ENCODE measurements at places on chromosomes 12 and 14. TPM values are rescaled to one million over a fixed set of nuclear protein-coding genes. Genes with fewer than 3 reads are reported as not detected.

The KERA gene
- not detected for total RNA-seq

The MIP gene
- not detected for total RNA-seq

The FZD10 gene
- not detected for total RNA-seq

The PHLDA1 gene
- total RNA-seq: 38.3 TPM

The PIK3C2G gene
- total RNA-seq: 1.4 TPM

The ZNF26 gene
- 20.6 TPM for total RNA-seq

The DHRS2 gene
- total RNA-seq: 1.3 TPM

The ANAPC5 gene
- total RNA-seq: 93.6 TPM

The SIX6 gene
- total RNA-seq: not detected

The LMO3 gene
- not detected for total RNA-seq

The TPPP2 gene
- total RNA-seq: not detected

The MYH6 gene
- not detected for total RNA-seq

- peak; percentile 94 for DNase-seq
- H3K27me3 ChIP-seq: no peaks in the 10 kb centered on the region
- H3K36me3 ChIP-seq: no peaks in the 10 kb centered on the region
- peaks cover 92% of the 10 kb centered on the region for H3K4me1 ChIP-seq
- peak overlapping the region; percentile 56 for H3K4me3 ChIP-seq
These were observed 5.4 kb upstream of the IRF2BPL start for GRCh38 chr14:77033622-77034589.

DNA sequence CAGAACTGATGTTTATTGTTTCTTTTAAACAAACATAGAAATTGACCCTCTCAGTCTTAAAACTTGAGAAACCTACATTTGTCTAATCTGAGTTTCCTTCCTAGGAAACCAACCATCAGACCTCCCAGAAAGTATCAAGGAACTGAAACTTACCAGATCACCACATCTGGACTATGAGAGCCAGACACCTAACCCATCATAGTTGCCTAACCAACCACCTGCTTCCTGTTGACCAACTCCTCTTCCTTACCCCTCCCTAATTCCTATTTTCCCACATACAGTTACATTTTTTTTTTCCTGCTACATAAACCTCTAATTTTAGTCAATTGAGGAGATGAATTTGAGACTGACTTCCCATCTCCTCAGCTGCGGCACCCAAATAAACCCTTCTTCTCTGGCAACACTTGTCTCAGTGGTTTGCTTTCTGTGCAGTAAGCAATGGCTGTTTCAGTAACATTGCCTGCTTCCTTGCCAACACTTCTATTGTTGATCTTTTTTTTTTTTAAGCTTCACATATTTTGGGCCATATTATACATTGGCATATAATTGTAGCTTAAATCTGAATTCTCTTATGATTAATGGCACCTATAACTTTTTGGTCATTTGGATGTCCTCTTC lies 34.3 kb downstream of the KLRD1 start:
- no peak overlapping the region for H3K27ac ChIP-seq
- DNase-seq: no peak
- H3K36me3 ChIP-seq: no peaks in the 10 kb centered on the region
- no peak overlapping the region for H3K4me3 ChIP-seq
- no peaks in the 10 kb centered on the region for H3K27me3 ChIP-seq
- H3K4me1 ChIP-seq: 0 out of 2 replicates have a peak, but pooled peaks cover 14% of the 10 kb centered on the region

DNA sequence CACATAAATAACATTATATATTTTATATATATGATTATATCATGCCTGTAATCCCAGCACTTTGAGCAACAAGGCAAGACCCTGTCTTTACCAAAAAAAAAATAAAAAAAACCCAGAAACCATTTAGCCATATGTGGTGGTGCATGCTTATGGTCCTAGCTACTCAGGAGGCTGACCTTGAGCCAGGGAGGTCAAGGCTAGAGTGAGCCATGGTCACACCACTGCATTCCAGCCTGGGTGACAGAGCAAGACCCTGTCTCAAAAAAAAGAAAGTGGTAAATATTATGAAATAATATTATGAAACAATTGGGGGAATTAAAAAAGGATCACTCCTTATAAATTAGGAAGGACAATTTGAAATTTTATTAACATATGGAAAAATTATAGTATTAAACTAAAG lies 16.0 kb downstream of the RAD51B start:
- DNase-seq: no peak
- H3K36me3 ChIP-seq: 0 out of 2 replicates have a peak, but pooled peaks cover 3% of the 10 kb centered on the region
- H3K27ac ChIP-seq: no peak overlapping the region
- H3K27me3 ChIP-seq: no peaks in the 10 kb centered on the region
- H3K4me1 ChIP-seq: no peaks in the 10 kb centered on the region

DNA sequence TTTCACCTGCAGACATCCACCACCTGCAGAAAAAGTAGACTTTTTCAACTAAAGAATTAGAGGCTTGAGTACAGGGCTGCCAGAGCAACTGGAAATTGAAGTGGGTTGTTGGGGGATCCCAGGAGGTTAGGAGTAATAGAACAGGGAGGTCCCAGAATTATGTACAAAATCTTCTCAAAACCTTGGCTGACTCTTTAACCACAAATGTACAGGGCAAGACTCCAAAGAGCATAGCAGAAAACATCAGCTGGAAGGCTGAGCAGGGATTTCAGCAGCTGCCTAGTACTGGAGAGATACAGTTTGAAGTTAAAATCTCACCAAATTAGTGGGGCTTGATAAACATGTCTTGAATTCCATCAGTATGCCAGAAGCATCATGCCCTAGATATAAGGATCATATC lies 191.6 kb downstream of the CRADD start:
- H3K27me3 ChIP-seq: no peaks in the 10 kb centered on the region
- DNase-seq: no peak
- no peaks in the 10 kb centered on the region for H3K36me3 ChIP-seq
- H3K4me3 ChIP-seq: no peak overlapping the region
- H3K4me1 ChIP-seq: no peaks in the 10 kb centered on the region

GRCh38 chr14:35429951-35430350 lies 25.4 kb upstream of the NFKBIA start:
- no peak overlapping the region for H3K4me3 ChIP-seq
- H3K27me3 ChIP-seq: no peaks in the 10 kb centered on the region
- DNase-seq: no peak
- H3K27ac ChIP-seq: no peak overlapping the region
- H3K4me1 ChIP-seq: no peaks in the 10 kb centered on the region
- no peaks in the 10 kb centered on the region for H3K36me3 ChIP-seq

- H3K27me3 ChIP-seq: no peaks in the 10 kb centered on the region
- peaks cover 74% of the 10 kb centered on the region for H3K4me1 ChIP-seq
- DNase-seq: no peak
- peak overlapping the region; percentile 89 for H3K27ac ChIP-seq
These were observed 20.0 kb upstream of the FLVCR2 start for GRCh38 chr14:75558440-75558839.

DNA sequence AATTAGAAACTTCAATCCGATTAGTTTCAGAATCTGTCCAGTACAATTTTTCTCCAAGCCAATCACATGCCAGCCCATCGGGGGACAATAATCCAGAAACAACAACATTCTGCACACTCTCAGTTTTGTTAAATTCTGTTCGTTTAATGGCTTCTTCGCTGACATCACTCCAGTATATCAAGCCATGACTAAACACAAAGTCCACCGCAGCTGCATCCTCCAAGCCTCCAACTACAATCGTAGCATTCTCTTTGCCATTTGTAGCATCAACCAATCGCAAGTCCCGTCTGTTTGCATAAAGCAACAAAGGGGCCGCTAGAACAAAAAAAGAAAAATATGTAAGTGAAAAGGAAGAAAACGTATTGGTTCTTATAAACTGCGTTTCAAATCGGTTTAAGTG lies 22.5 kb downstream of the LRP6 start:
- no peaks in the 10 kb centered on the region for H3K4me1 ChIP-seq
- no peaks in the 10 kb centered on the region for H3K36me3 ChIP-seq
- H3K4me3 ChIP-seq: no peak overlapping the region
- DNase-seq: no peak
- no peak overlapping the region for H3K27ac ChIP-seq
- no peaks in the 10 kb centered on the region for H3K27me3 ChIP-seq

DNA sequence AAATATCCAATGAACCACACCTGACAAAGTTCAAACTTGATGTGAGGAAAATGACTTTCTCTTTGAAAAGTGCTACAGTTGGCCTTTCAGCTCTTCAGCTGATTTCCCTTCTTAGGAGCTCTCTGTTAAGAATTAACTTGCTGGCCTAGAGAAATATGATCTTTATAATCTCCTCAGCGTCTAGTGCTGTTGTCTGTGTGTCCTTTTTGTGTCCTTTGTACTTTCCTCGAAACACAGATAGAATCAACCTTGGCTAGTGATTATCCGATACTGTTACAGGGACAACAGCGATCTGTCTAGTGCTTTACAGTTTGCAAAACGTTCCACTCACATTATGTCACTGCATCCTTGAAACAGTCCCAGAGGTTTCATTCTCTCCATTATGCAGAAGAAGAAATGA lies 162.8 kb upstream of the RMST start:
- no peak for DNase-seq
- H3K27ac ChIP-seq: no peak overlapping the region
- H3K36me3 ChIP-seq: no peaks in the 10 kb centered on the region
- no peaks in the 10 kb centered on the region for H3K4me1 ChIP-seq
- no peaks in the 10 kb centered on the region for H3K27me3 ChIP-seq
- H3K4me3 ChIP-seq: no peak overlapping the region

DNA sequence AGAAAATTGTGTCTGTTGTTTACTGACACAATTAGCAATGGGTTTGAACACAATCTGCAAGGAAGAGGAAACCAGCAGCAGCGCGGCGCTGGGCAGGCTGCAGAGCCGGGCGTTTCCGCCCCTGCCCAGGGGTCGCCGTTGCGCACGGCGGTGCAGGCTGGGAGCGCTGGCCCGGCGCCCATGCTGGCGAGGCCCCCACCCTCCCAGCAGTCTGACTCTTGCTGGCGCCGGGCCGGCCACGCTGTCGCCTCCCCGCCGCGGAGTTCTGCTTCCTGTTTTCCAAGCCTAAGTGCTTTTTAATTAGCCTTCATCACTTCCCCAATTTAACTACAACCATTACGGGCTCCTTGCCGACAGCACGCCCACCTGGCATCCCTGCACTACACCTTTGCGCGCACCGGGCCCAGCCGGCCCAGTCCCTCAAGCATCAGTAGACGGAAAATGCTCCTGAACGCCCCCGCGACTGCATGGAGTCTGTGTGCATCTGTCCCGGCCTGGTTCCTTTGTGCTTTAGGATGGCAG lies 212.1 kb downstream of the GXYLT1 start:
- DNase-seq: no peak
- no peaks in the 10 kb centered on the region for H3K27me3 ChIP-seq
- peak overlapping the region; percentile 5 for H3K4me3 ChIP-seq

GRCh38 chr14:69841656-69842055 lies 37.6 kb upstream of the SMOC1 start:
- no peak overlapping the region for H3K27ac ChIP-seq
- no peaks in the 10 kb centered on the region for H3K4me1 ChIP-seq
- DNase-seq: no peak

GRCh38 chr12:93776581-93777018 lies 99.4 kb downstream of the CRADD start:
- no peak overlapping the region for H3K4me3 ChIP-seq
- no peak overlapping the region for H3K27ac ChIP-seq
- H3K4me1 ChIP-seq: no peaks in the 10 kb centered on the region
- H3K36me3 ChIP-seq: no peaks in the 10 kb centered on the region
- no peak for DNase-seq

GRCh38 chr14:41636492-41637392 lies 30.1 kb downstream of the LRFN5 start:
- no peaks in the 10 kb centered on the region for H3K27me3 ChIP-seq
- no peaks in the 10 kb centered on the region for H3K36me3 ChIP-seq
- H3K27ac ChIP-seq: no peak overlapping the region
- H3K4me3 ChIP-seq: no peak overlapping the region
- H3K4me1 ChIP-seq: no peaks in the 10 kb centered on the region

DNA sequence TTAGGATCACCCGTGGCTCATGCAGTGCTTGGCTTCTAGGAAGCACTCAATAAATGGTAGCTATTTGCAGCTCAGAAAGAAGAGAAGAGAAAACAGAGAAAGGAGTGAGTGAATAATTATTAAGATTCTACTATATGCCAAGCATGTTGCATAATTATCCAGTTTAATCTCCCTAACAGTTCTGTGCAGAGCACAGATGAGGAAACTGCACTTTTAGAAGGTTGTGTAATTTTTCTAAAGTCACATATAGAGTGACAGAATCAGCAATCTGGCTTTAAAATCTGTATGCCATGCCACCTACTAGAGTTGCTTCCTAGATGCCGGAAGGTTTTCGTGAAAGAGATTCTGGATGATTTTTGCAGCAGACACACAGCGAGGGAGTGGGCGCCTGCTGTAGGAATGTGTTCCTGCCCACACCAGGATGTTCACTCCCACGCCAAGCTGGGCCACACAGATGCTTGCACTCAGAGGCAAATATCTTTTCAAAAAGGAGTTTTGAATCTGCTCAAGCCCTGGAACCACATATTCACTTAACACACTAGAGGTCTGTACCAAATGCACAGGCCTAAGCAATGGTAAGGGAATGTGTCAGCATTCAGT lies 50.2 kb upstream of the SMCO2 start:
- H3K36me3 ChIP-seq: 0 out of 2 replicates have a peak, but pooled peaks cover 3% of the 10 kb centered on the region
- no peaks in the 10 kb centered on the region for H3K4me1 ChIP-seq
- H3K27me3 ChIP-seq: no peaks in the 10 kb centered on the region

DNA sequence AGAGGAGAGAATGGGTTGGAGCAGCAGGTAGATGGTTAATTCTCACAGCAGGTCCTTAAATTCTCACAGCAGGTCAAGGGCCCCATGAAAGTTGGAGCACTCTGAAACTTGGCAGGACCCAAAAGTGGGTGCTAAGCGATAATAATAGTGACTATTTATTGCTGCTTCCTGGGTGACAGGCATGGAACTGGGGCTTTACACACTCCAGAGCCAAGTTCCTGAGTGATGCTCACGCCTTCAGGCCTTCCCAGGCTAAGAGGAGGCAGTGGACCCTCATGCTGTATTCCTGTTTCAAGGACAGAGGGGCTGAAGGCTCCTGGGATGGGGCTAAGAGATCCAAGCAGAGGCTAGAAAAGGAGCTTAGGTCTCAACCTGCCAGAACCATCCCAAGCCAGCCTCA lies 180.9 kb upstream of the VASH1 start:
- H3K27me3 ChIP-seq: peaks cover 78% of the 10 kb centered on the region
- H3K36me3 ChIP-seq: no peaks in the 10 kb centered on the region
- no peaks in the 10 kb centered on the region for H3K4me1 ChIP-seq
- no peak for DNase-seq
- H3K27ac ChIP-seq: no peak overlapping the region

DNA sequence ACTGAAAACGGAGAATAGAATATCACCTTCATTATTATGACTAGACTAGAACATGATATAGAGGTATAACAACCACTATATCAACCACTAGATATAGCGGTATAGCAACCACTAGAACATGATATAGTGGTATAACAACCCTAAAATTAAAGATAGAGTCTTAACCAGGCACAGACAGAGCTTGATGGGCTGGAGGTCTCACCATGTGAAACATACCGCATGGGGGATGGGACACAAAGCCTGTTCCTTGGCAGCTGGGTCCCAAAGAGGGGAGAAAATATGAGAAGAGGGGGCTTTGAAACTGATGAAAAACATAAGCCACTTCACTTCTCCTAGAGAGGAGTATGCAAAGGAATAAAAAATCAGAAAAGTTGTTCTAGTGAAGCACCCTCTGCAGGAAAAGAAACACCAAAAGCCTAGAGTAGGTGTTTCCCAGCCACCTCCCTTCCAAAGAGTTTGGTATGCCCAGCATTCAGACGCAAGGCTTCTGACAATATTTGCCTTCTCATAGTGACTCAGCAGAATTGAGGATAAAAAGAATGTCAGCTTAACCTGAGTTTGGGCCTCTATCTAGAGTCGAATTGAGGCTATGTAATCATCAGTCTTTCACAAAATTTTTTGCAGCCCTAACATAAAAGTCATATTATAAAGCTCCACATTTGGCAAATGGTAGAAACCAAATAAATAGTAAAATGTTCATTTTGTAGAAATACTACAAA lies 316.4 kb downstream of the NOVA1 start:
- H3K4me1 ChIP-seq: peaks cover 15% of the 10 kb centered on the region
- peak overlapping the region; percentile 88 for H3K27ac ChIP-seq
- no peaks in the 10 kb centered on the region for H3K36me3 ChIP-seq
- H3K27me3 ChIP-seq: no peaks in the 10 kb centered on the region
